ENCODE measurements at places on chromosomes 11 and 22.

- no peak for DNase-seq
These were observed 378.0 kb upstream of the FAT3 start for GRCh38 chr11:91846649-91847048.

DNA sequence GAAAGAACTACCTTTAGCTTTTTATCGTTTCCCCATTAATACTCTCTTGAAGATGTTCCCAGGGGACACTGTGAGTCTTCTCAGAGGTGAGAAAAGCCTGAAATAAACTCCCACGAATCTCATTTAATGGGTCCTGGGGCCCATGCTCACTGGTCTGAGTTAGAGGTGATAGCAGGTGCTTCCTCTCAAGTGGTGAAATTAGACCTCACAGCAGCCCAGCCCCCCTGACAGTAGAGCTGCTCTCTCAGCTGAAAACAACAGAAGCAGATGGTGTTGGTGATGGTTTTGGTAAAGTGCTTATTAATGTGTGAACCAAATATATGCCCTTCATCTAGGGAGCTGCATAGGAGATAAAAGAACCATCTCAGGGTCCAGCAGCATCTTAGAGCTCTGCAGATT, 76.8 kb upstream of the VPREB1 start:
- DNase-seq: no peak

DNA sequence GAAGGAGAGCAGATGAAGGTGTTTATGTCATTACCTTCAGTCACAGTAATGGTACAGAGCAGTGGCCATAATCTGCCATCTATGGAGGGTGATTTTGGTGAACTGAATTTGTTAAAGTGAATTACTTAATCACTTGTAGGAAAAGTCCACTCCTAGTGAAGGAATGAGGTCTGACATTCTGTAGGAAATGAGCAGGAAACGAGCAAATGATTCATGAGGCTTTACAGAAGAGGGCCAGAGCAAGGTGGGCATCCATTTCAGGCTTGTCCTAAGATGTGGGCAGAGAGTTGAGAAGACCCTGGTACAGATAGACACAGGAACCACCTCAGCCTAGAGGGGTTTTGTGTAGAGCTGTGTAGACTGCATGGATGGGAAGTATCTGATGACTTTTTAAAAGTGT, 6.0 kb upstream of the SGSM3 start:
- no peak for DNase-seq

DNA sequence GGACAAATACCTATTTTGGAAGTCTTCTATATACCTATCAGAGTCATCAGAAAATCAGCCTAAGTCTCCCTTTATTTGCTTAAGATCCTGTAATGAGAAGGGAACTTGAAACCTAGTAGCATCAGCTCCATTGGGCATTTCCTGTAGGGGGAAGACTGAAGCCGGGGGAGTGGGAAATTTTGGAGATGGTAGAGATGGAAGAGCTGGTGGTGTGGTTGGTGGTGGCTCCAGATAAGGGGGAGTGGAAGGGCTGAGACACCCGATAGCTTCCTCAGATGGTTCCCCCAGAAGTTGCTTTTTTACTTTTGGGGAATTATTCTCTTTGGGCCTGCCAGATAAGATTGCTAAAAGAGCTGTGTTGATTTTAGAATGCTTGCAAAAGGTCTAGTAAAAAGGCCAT, 16.4 kb upstream of the EI24 start:
- no peak for DNase-seq

GRCh38 chr11:118180300-118180703, 3.9 kb upstream of the SCN2B start:
- no peak for DNase-seq

GRCh38 chr11:37804666-37805065, 1206.6 kb upstream of the RAG2 start:
- no peak for DNase-seq

DNA sequence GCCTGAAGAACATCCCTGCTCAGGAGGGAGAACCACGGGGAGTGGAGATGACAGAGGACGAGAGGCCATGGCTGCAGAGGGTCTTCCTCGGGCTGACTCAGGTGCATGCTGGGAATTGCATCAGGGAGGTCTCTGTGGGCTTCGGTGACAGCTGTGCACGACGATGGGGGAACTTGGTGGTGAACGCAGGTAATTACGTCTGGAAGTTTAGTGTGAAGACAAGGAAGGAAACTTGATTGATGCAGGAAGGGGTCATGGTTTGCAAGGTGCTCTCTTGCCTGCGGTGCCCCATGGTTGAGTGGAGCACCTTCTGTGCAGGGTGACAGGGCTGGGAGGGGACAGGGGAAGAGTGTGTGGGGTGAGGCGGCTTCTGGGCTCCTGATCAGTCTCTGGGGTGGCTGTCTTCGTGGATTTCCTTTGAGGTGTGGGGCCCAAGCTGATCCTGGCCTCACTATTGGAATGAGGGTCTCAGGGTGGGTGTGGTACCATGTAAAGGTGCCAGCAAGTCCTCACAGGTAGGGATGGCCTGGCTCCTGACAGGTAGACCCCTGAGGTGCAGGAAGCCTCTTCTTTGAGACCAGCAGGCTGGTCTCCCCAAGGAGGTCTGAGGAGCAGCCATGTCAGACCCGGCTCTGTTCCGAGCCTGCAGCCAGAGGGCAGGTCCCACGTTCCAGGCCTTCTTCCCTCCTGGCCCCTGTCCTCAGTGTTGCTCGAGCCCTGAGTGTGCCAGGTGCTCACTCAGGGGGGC, 1020.1 kb downstream of the TBC1D22A start:
- DNase-seq: no peak

All from stimulated activated CD8-positive, alpha-beta memory T cell treated with anti-CD3 and anti-CD28 coated beads, Interleukin-7, amount 100 ng/mL, for 24 hours (primary cell).